ENCODE measurements at places on chromosomes 6 and 20.

- DNase-seq: no peak
Observed at GRCh38 chr6:158408552-158409130, 96.4 kb downstream of the TULP4 start.

GRCh38 chr20:54212226-54212625 lies 4.3 kb downstream of the PFDN4 start:
- no peak for DNase-seq

DNA sequence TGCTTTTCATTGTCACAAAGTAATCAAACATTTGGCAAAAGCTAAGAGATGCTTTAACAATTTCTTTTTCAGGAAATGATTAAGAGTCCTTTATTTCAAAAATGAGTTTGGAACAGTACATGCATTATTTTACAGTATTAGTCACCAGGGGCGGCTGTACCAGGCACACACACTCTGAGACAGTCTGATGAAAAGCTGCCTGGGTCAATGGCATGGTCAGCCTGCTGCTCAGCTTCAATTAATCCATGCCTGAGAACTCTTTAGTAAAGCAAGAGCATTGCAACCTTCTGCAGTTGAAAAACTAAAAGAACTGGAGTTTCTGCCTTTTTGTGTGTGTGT lies 105.5 kb downstream of the TULP4 start:
- no peak for DNase-seq

- DNase-seq: no peak
Observed at GRCh38 chr6:1624851-1625781, 15.4 kb downstream of the FOXC1 start.

DNA sequence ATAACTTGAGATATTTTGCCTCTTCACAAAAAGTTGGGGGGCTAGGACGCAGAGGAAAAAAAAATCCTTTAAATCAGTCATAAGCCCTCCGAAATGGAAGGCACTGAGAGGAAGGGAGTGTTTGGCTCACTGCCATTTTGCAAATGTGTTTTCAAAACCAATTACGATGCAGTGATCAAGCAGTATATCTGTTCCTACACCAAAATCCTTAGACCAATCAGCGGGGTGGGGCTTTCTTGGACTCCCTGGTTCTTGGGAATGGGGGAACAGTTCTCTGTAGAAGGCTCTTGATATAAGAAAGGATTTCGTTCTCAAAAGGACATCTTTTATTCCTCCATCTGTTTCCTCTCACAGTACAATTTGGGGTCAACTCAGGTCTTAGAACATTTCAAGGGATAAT lies 478.6 kb upstream of the JARID2 start:
- no peak for DNase-seq

GRCh38 chr6:105056646-105057045 lies 99.7 kb downstream of the LIN28B start:
- no peak for DNase-seq

DNA sequence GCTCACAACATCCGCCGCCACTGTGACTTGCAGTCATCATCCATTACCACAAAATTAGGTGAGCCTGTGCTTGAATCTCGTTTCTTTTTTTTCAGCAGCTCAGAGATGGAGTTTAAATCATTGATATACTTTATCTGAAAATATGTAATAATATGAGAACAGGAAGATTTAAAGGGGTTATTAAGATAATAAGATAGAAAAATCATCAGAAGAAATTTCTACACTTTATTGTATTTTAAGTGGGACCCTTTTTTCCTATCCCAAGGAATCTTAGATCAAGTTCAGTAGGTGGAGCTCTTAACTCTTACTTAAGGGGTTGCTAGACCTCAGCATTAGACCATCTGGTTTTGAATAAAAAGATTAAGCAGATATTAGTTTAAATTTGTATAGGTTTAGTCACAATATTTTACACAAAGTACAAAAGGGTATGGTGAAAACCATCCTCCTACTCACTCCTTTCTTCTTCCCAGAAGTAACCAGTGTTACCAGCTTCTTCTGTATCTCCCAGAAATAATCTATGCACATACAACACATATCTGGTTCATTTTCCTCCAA lies 9.4 kb upstream of the NCOA7 start:
- DNase-seq: peak; percentile 71

DNA sequence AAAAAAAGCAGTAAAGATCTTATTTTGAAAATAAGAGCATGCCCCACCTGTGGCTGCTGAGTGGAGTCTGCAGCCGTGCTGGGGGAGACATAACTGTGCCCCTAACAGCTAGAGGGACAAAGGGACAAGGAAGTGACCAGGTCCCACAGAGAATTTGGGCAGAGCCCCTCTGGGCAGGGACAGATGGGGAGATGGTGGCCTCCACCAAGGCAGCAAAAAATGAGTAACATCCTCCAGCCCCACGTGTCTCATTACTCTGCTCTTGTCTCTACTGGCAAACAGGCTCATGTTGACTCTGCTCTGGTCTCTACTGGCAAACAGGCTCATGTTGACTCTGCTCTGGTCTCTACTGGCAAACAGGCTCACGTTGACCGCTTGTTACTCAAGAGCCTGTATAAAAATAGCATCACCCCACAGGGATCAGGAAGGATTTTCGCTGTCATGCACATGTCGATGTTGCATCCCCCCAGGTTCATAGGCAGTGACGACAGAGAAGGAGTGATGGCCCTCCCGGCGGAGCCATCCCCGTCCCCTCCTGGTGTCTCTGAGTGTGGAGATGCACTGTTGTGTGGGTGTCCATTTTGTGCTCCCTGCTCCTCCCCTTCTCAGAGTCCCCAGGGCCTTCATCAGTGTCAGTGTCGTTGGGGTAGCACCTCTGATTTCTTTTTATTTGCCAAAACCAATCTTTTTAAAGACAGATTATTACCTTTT lies 17.3 kb upstream of the PCMTD2 start:
- no peak for DNase-seq

- no peak for DNase-seq
Observed at GRCh38 chr6:70684794-70685493, 17.3 kb downstream of the SMAP1 start.

- DNase-seq: no peak
Observed at GRCh38 chr6:5681480-5681879, 325.2 kb downstream of the NRN1 start.

DNA sequence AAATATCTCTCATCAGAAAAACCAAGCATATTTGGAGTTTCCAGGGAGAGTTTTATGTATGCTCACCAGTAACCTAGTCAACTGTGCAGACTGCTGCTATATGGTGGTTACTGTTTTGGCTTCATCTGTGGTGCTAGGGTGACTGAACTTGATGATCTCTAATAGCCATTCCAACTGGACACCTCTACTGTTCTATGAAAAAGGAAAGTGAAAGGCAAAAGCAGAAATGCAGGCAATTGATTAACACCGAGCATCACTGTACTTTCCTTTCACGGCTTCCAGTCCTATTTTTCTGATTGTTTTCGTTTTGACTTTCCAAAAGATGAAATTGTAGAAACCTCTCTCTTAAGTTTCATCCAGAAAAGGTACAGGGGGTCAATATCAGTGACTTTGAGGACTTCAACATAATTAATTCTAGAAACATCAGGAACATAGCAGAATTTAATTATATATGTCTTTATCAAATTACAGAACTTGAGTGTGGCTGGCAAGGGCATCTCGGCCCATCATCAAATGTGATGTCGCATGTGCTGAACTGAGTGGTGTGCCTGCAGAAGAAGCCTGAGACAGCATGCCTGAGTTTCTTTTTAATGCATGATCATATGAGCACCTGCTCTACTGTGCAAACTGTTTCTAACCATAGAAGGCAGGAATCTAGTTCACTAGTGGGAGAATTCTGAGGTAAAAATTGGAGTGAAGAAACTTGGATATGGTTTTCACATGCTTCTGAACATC lies 464.3 kb upstream of the FLRT3 start:
- DNase-seq: no peak

DNA sequence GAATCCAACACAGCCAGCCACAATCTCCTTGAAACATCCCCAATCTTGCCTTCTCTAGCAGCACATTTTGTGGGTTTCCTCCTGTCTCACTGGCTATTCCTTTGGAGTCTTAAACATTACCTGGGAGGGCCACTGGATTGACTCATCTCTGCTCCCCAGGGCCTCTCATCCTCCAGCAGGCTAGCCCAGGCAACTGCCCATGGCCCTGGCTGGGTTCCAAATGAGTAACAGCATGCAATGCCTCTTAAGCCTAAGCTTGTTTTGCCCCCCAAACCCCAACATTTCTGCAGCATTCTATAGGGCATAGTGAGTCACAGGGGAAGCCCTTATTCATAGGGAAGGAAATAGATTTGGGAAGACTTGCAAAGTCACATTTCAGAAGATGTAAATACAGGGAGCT lies 204.9 kb downstream of the FOXA2 start:
- no peak for DNase-seq

DNA sequence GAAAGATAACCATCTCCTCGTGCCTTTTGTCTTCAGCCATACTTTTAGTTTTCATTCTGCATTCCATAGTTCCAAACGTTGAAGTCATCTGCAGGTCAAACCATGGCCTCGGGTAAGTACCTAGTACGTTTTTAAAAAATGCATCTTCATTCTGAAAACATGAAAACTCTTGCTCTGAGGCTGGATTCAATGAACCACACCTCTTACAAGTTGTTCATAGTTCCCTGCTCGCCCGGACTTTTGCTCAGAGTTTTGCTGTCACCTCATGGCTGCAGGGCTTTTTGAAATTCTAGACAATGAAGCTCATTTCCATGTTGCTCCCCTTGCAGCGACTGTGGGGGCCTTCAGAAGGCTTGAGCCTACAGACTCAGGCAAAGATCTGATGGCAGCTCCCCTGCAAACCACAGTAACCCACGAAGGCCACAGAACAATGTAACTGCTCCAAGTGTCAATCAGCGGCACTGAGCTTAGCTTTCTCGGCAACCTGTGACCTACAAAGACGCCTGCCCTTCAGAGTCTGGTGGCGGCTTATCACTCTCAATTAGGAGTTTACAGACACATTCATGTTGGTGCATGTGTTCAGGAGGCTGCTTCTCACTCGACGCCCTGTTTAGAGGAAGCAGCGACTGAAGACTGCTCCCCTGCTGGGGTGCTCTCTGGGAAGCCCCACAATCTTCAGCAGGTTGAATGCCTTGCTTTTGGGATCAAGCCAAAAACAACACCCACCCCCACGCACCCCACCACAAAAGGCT lies 61.2 kb downstream of the FOXC1 start:
- no peak for DNase-seq

GRCh38 chr6:82954356-82954755 lies 111.3 kb downstream of the UBE3D start:
- DNase-seq: no peak

DNA sequence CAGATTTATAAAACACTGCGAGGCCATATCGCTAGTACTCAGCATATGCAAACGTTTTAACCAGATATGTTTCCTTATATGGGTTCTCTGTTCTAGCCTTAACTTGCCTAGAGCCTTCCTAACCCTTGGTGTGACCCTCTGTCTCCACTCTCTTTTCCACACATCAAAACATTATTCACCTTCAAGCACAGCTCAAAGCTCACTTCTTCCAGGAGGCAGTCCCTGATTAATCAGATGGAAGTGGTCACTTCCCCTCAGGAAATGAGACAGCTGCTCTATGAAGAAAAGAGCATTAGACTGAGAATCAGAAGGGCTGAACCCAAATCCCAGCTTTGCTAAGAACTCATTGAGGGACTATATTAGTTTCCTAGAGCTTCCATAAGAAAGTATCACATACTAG lies 39.8 kb upstream of the SLC17A4 start:
- DNase-seq: no peak

DNA sequence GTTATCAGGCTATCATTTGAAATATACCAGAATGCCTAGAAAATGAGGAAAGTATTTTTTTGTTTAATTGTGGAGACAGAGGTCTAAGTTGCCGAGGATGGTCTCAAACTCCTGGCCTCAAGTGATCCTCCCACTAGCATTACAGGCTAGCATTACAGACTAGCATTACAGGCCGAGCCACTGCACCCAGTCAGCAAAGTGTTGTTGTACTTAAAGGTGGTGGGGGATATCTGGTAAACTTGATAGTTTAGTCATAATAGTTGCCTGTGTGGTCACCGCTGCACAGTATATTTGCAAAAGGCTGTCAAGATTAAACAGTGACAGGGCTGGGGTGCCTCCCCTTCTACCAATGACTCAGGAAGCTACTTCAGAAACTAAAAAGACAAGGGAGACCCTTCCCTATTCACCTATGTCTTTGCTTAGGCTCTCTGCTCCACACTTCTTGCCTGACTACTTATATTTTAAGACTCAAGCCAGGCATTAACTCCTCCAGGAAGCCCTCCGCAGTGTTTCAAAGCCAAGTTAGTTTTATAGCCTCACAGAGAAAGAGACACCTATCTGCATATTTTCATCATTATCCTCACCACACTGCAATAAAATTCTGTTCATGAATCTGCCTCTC lies 3.1 kb upstream of the AKIRIN2 start:
- peak; percentile 16 for DNase-seq

- no peak for DNase-seq
Observed at GRCh38 chr6:33315793-33316602, 1.5 kb downstream of the ZBTB22 start.

GRCh38 chr6:140480852-140481251 lies 1106.4 kb upstream of the CITED2 start:
- DNase-seq: no peak
